ENCODE measurements at places on chromosomes 11 and 22.

DNA sequence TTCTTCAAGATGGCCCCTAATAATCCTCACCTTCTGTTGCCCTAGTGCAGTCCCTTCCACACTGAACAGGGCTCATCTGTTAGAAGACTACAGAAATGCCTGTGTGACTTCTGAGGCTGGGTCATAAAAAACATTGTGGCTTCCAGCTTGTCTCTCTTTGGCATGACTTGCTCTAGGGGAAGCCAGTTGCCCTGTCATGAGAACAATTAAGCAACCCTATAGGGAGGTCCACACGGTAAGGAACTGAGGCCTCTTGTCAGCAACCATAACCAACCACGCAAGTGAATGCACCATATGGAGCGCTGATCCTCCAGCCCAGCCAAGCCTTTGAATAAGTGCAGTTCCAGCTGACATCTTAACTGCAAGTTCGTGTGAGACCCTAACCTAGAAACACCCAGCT, 2.6 kb downstream of the LIPT2 start:
- no peak for DNase-seq

GRCh38 chr11:114846416-114846791, 168.1 kb downstream of the NXPE2 start:
- DNase-seq: no peak

DNA sequence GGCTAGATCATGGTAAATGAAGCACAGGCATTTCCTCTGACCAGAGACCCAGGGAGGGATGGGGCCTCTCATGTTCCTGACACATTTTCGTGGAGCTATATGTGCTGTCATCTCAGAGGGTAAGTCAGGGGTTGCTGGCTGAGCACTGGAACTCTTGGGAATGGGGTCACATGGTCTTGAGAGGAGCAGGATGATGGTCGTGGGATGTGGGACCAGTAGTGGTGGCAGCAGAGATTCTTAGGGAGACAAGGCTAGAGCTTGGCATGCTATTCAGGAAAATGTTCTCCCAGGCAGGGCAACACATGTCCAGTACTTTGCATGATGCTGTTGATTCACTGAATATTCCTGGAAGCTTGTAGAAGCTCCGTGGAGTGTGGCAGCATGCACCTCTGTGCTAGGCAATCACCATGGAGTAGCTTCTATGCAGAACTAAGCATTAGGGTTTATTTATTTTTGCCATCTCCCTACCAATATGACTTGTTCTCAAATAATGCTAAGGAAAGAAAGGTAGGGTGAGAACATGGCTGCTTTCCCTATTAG, 31.4 kb upstream of the TTC12 start:
- no peak for DNase-seq

GRCh38 chr22:25750569-25751173, 8.7 kb downstream of the MYO18B start:
- no peak for DNase-seq

DNA sequence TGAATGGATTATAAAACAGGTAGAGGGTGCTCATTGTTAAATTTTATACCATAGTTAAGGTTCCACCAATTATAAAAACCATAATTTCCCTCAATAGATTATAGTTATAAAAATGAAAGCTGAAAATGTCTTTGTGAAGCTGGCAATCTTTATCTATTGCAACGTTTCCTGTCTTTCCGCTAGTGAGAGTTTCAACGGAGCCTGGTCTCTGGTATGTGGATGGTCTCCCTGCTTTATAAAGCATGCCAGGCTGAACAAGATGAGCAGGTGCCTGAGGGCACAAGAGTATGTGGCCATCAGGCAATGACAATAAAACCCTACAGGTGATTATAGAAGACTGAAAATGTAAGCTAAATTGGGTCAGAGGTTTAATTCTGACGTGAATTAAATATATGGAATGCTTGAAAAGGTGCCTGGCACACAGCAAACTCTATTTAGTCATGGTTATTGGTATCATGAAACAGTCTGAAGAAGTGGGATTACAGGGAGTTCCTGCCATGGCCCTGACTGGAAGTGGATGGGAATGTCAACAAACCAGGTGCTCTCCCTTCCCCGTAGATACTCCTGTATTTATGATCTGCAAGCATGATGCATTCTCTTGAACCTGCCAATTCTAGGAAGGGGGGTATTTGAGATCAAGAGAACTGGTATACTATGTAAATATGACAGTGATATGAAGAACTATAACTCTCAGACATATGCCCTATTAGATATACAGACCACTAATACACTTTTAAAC, 115.7 kb downstream of the ENTHD1 start:
- DNase-seq: no peak

DNA sequence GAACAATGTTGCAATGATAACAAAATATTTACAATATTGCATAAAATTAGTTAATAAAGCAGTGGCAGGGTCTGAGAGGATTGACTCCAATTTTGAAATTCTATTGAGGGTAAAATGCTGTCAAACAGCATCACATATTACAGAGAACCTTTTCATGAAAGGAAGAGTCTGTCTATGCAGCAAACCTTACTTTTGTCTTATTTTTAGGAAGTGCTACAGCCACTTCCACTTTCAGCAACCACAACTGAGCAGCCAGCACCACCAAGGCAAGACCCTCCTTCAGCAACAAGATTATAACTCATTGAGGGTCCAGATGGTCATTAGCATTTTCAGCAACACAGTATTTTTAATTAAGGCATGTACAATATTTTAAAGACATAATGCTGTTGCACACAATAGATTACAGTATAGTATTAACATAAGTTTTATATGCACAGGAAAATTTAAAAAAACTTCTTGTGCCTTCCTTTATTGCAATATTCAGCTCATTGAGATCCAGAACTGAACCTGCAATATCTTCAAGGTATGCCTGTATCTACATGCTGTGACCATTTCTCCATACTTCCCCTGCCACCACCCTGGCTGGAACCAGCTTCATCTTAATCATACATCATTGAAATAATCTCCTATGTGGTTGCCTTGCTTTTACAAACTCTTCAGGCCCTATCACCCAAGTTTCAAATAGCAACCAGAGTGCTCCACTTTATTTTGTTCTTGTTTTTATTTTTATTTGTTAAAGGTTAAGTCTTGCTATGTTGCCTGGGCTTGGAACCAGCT, 711.2 kb downstream of the KCNA4 start:
- DNase-seq: no peak

DNA sequence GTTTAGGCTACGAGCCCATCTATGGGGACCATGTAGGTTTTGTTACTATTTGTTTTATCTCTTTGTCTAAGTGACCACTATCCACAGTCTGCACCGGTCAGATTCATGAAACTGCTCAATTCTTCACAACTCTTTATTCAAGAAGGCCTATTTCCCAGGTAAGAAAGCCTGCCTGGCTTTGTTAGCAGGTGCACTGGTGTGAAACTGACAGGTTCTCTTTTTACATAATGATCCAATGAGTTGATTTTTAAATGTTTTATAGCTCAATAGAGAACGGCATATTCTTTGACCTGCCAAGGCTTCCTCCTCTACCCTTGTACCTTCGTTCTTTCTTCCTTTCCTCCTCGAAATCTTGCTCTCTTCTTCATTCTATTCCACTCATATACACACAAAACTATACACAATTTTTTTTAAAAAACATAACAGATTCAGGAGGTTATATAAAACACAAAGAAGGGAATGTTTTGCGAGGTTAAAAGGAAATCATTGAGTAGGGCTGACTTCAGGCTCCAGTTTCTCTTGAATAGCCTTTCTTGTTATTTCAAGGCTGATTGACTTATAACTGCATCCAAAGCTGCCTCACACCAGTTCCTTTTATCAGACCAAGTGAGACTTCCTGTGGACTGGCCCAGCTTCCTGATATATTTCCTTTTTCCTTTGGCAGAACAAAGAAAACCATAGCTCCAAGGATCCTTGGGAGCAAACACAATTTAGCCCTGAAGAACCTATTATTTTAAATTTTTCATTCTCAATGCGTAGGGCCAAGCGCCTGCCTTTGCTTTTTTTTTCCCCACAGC, 11.4 kb downstream of the FLI1 start:
- DNase-seq: no peak

GRCh38 chr11:62456630-62457029, 37.8 kb downstream of the SCGB1A1 start:
- DNase-seq: peak; percentile 87

DNA sequence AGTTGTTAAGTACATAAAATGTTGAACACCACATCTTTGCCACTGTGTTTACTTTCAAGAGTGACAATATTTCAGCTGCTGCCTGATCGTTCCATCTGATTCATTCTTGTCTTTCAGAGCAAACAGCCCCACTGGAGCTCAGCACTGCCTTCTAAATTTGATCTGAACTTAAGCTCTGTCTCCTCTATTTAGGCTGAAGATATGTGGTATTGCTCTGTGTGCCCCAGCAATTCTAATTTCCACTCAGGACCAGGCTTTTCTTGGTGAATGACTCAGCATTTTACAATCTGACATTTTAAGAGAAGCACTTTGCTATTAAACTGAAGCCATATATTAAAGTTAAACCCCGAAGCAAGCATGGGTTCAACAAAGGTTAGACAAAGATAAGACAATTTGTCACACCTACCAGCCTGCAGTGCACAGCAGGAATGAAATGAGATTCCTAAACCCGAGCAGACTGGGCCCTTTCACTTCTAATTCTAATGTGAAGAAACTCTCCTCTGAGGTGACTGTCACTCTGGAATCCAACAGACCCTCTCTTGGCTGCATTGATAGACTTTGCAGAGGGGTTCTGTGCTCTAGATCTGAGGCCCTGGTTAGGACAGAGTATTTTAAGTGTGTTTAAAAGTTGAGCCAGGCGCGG, 41.7 kb upstream of the PLET1 start:
- DNase-seq: no peak

GRCh38 chr11:121255473-121256125, 37.0 kb upstream of the SC5D start:
- no peak for DNase-seq

DNA sequence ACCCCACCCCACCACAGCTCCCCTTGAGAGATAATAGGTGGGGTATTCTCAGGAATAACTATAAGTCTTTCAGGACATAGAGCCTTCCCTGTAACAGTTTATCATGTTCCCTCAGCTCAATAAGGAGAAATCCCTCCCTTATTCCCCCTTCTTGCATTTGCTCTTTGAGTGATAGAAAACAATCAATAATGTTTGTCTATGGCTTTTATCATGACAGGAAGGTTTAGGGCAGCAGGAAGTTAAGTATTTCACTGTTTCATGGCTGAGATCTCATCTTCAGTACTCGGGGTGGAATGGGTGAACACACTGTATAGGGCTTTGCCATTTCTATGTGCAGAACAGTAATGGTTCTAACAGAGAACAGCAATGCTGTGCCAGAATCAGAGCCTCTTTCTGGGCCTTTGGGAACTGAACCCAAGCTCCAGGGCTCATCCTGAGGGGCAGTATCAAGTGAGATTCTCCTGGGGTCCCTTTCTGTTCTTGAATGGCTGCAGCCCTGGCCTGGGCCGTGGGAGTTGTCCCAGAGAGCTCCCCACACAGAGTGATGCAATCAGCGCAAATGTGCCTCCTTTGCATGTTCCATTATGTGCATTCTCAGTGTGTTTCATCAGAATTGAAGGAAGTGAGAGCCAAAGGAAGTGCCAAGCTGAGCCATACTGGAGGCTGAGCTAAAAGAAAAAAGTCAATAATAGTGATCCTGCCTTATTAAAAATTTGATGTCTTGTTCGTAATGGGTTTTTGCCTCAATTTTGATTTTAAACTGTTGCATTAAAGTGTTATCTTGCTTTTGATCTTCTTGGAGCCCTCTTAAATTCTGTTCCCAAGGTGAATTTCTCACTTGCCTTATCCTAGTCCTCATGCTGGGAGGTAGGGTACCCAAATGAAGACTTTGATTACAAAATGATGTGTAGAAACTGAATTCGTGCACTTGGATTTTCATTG, 2.9 kb upstream of the CYP2R1 start:
- DNase-seq: no peak

DNA sequence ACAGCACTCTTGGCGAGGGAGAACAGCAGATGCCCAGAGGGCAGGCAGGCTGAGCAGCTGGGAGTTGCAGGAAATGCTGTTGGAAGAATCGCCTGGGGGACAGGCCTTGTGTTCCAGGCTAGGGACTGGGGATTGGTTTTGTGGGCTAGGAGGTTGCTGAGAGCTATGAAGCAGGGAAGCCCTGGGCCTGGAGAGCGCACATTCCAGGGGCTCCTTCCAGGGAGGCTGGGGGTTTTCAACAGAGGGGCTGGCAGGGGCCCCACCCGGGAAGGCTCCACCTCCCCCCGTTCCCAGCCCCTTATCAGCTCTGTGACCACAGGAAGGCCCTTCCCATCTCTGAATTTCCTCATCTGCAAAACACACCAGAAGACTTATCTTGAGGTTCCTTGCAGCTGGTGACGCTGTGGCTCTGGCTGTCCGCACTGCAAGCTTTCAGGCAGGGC, 21.7 kb downstream of the WNT11 start:
- no peak for DNase-seq

DNA sequence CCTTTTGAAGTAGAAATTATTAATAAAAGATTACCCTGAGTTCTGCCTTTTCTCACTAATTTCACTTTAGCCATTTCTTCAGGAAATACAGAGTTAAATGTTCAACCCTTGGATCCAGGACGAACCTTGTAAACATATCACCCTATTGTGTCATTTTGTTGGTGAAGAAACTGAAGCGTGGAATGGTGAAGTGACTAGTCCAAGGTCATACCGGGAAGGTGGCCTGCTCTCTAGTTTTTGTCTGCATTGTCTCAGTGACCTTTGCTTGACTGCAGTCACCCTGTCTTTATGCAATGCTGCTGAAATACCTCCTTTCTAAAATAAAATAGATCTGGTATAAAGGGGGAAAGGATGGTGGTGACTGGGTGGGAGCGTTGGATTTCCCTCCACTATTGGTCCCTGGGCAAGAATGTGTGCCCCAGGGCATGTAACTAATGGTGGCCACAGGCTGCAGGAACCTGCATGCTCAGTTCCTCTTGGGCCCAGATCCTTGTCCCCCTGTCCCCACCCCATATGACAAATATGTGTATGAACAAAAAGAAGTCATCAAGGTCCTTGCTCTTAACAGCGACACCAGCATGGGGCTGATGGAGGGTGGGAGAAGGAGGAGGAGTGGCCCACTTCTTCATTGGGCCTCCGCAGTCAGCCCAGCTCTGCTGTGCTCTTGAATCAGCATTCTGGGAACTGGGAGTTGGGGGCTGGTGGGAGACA, 977 bp upstream of the SORL1-AS1 start:
- DNase-seq: no peak

DNA sequence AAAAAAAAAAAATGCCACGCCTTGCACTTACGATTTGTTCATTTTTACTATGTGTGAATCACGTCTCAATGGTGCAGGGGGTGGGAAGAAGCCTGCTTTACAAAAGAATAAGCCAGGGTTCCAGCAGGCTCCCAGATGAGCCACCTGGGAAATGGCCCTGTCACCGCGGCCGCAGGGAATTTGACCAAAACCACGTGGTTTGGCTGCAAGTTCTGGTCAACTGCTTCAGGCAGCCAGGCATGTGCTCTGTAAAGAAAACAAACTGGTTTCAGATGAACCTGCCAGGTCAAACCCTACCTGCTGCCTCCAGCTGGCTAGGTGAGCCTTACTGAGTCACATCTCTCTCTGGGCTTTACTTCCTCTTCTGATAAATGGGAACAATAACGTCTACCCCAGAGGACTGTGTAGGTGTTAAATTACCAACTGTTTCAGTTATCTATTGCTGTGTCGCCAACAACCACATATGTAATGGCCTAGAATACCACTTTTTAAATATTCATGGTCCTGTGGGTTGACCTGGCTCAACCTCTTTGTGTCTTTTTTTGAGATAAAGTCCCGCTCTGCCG, 30.5 kb upstream of the GCAT start:
- no peak for DNase-seq

- no peak for DNase-seq
These were observed 1.4 kb downstream of the MADD start for GRCh38 chr11:47271328-47271727.
